ENCODE measurements at places on chromosomes 2 and 18.

DNA sequence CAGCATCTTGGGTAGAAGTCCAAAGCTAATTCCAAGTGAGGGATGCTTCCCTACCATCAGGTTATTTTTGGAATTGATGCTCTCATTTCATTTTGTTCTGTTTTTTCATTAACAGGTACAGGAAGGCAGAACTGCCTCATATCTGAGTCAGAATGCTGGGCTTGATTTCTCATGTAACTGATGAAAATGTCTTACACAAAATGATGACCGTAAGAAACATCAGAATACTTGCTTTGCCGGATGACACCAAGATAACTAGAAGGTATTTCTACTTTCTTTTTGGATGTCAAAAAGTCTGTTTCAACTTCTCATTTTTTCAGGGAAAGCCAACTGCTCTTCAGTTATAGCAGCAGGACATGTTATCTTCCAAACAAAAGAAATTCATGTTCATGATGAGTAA, 62.6 kb downstream of the ETAA1 start:
- no peak for DNase-seq

DNA sequence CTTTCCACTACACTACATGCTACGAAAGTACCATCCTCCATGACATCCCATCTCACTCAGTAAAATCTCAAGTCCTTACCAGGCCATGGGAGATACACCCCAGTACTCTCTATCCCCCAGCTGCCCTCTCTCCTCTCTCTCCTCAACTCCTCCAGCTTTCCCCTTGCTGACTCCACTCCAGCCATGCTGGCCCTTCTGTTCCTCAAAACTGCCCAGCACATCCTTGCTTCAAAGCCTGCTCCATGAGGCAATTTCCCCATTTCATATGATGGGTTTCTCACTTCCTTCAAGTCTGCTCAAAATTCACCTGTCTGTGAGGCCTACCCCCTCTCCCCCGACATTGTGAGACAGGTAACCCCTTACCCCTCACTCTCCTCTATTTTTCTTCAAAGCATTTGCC, 8.6 kb downstream of the CHN1 start:
- no peak for DNase-seq

- DNase-seq = no peak
These were observed 98.4 kb upstream of the NEUROD1 start for GRCh38 chr2:181778621-181779201.

- no peak for DNase-seq
These were observed 5.7 kb upstream of the TET3 start for GRCh38 chr2:73979021-73979420.

- DNase-seq = no peak
These were observed 459.7 kb downstream of the LRATD1 start for GRCh38 chr2:15092181-15092580.

DNA sequence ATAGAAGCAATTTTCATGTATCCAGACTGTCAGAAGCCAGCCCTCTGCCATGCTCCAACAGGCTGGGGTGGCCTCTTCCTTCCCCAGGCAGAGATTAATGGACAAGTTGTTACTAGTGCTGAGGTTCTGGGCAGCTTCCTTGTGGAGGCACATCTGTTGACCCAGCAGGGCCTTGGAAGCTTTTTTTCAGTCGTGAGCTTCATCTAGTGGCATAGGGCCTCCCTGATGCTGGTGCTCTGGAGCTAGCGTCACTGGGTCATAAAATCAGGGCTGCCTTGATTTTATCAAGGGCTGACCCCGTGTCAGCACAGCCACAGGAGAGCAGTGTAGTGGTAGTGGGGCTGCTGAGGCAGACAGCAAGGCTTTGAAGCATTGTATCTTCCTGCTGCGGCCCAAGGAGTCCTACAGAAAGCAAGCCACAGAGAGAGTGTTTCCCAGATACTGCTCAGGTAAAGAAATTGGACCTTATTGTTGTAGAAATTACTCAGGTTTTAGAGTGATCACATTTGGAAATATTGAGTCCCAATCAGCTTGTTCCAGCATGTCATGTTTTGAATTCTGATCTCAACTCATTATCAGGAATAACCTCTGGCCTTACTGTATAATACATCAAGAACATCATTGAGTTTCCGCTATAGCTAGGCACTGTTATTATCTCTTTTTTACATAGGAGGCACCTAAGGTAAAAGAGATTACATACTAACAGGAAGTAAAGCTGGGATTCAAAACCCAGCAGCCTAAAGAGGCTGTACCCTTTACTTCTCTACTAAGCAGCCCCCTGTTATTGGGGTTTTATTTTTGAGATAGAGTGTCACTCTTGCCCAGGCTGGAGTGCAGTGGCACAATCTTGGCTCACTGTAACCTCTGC, 92.3 kb upstream of the ALPP start:
- no peak for DNase-seq

DNA sequence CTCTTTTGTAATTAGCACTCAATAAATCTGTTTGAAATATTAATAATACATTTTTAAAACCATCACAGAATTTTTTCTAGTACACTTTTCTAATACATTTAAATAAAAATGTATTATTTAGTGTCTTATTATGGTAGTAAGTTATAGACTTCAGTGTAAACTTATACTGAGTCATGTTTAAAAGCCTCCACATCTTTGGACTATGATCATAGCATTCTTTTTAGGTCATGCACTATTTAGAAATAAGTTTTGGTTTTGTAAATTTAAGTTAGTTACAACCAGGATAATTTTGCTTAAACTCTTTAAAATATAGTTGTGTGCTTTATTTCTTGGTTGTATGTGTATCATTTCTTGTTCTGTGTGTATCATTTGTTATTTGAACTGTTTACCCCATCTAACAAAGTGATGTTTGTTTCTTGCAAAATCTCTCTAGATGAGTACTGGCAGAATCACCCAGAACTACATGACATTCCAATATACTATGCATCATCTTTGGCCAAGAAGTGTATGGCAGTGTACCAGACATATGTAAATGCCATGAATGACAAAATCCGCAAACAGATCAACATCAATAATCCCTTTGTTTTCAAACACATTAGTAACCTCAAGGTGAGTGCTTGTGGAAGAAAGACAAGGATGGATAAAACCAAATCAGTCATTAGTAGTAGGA, 16.7 kb downstream of the CPSF3 start:
- no peak for DNase-seq

GRCh38 chr2:68888038-68888704, 17.0 kb upstream of the BMP10 start:
- DNase-seq = no peak

DNA sequence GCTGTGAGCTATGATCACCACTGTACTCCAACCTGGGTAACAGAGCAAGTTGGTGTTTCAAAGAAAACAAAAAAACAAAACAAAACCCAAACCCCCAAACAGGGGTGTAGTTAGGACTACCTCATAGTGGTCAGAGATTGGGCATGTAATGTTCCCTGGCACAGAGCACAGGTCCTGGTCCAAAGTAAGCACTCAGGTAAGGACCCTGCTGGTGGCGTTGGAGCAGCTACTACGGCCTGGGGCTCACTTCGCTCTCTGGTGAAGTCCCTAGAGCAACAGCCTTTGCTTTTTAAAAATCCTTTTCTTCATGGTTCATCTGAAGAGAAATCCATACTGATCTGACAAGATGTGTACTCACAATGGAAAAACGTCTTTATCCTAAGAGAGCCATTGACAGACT, 130.4 kb downstream of the ZNF236 start:
- DNase-seq = no peak

DNA sequence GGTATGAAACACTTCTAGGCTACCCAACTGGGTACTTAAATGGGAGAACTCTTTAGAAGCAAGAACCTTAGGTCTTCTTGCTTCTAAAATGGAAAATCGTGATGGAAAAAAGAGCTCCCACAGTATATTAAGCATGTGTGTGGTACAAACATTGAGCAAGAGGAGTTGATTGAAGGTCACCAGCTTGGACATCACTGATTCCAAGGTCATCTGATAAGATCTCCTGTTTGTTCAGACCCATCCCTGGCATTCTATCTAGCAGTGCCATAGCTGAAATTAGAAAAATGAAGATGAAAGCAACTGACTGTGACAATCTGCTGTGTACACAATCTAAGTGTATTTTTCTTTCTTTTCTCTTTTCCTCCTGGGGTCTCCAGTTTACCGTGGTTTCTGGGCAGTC, 35.7 kb downstream of the TMEM182 start:
- DNase-seq = no peak

DNA sequence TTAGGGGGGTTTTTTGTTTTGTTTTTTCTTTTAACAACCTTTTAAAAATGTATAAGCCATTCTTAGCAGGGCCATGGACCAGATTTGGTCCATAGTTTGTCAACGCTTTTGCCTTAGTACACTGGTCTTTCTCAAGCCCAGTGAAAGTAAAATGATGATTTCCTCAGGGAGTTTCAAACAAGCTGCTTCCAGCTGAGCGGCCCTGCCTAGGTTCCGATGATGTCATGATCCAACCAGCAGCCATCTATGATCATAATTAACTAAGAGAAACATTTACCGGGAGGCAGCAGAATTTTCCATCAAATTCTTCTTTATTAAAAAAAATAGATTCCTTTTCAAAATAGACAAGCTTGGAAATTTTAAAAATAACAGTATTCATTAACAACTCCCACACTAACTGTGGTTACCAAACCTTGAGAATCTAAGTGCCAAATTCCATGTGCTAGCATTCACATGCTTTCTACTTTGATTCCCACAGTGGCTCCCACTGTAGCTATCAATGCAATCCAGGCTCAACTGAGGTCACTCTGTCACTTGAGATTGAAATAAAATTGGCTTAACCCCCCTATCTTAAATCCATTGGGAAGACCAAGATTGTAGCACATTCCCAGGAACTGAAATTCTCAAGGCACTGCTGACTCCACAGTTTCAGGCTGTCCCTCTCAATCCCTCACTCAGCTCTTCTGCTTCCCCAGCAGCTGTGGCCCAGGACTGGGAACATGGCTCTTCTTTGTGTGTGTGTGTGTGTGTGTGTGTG, 148.9 kb downstream of the RNF152 start:
- DNase-seq = no peak

GRCh38 chr18:57803103-57803969, at the start of gene ATP8B1:
Gene ATP8B1, minus strand, starts transcription at chr18:57803315. Its CDS starts 71,508 bp downstream, at chr18:57731807.
- peak; percentile 40 for DNase-seq

GRCh38 chr2:9238591-9239326, 32.1 kb downstream of the ASAP2 start:
- no peak for DNase-seq

DNA sequence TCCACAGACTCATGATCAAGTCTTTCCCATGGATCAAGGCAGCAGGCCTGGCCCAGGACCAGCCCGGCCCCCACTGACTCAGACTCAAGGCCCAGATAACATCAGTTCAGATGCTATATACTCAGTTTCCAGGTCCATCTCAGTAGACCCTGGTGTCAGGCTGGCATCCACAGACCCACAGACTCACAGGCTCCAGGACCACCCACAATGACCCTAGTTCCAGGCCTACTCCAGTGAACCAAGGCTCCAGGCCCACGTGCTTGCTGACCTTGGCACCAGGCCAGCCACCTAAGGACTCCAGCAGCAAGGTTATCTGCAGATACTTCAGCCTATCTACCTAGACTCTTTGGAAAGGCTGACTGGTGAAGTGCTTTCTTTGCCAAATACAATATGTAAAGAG, 51.0 kb downstream of the KCNH7 start:
- no peak for DNase-seq

DNA sequence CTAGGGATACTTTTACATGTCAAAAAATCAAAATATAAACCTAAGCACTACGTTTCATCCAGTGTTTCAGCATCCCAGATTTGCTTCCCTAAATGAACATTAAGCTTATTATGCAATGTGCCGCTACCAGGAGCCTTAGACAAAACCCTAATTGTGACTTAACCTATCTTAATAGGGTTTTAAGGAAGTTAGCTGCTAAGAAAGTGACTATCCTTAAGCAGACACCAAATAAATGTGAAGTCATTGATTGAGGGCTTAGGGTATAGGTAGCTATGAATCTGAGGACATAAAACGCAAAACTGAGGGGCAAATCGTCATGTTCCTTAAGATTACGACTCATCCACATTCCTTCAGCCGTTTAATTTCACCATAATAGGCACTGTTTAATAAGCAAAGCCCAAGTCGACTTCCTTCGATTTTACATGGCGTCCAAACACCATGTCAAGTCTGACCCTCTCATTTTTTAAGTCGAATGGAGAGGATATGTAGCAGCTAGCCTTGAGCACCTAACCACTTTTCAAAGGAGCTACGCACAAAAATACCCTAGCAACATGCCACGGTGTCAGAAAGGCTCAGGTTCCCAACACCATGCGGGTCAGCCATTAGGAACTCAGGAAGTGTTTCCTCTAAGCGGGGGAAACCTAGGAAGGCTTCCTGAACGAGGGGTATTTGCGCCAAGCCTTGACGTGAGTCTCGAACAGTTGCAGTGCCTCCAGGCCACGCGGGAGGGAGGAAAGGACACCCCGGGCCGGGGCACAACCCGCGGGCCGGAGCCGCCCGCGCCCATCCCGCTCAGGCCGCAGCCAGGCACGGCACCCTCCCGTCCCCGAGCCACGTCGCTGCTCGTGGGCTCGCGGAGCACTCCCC, 1.0 kb downstream of the HDLBP start:
- DNase-seq = peak; percentile 69
